ENCODE measurements at places on chromosomes 5 and 9.

GRCh38 chr9:89477384-89477783 is 20.5 kb downstream of the SEMA4D start:
- DNase-seq, result peak; percentile 59

DNA sequence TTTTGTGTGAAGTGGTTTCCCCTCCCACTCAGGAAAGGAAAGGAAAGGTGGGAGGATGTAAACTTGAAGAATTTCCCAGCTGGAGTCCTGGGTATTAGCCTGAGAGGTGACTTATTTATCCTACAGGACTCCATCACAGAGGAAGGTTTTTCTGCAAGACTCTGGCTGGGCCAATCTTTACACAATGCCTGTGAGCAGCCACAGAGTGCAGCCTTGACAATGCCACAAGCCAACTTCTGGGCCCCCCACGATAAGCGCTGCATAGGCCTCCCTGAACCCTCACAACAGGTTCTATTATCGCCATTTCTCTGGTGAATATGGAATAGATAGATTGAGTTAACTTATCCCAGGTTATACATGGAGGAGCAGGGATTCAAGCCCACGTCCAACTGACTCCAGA is 12.4 kb downstream of the TTC39B start:
- no peak for DNase-seq

- DNase-seq, result no peak
Measured at GRCh38 chr9:19969721-19970120, 180.9 kb upstream of the SLC24A2 start.

- DNase-seq, result no peak
Measured at GRCh38 chr5:168327994-168328393, 36.5 kb downstream of the WWC1 start.

DNA sequence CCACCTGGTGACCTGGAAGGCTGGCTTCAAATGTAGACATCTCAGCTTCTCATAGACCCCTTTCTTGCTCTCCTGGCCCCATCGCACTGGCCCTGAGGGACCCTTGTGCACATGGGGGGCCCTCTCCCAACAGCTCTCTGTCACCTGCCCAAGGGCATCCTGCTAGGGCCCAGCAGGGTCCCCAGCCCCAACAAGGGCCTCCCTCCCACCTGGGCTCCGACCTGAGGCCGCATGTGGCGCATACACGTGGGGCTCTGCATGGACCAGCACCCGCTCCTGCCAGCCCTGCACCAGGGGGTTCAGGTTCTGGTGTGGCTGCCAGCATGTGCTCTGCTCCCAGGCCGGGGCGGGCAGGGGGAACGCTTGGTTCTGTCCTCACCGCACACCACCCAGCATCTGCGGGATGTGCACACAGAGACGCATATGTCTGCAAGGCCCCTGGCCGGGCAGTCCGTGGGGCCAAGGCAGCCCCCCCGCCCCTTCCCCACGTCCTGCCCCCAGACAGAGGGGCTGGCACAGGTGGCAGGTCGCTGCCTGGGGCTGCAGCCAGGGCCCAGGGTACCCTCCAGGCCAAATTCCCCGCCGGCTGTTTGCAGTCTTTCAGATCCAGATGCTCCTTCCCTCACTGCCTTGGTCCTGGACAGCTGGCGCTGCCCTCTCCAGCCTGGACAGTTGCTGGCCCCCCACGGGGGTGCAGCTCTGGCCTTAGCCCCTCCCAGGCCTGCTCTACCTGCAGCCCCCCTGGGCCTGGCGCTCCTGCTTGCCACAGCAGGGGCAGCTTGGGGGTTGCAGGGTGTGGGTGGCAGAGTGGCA is 17.9 kb upstream of the NRARP start:
- peak; percentile 15 for DNase-seq

DNA sequence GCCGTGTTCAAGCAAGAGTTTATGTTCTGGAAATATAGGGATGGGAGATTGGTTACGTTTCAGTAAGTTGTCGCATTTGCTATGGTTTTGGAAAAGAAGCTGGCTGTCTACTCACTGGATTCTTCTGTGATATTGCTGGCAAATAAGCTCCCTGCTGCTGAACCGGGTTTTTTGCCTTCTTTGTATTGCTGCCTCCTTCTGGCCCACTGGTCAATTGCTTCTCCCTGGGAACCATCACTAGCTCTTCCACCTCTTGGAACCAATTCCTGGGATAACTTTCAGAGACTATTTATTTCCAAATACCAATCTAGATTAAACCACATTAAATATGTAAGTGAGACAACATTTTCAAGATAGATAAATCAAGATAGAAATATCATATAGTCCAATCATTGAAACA is 43.0 kb downstream of the NUDT12 start:
- DNase-seq, result no peak

DNA sequence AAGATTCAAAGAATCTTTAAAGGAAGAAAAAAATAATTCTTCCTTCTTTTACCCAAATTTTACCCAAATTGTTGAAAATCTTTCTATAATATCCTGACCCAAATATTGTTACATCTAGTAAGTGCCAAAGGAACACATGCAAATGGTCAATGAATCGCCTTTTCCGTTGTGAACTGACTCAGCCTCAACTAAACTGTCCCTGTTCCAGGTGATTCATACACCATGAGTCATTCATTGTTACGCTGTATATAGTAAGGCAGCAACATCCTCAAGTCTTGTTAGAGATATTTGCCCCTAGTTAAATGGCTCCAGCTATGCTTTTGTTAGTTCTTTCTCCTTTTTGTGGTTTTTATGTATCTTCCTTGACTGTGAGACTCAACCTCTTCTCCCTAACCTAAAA is 9.7 kb downstream of the PTGER4 start:
- no peak for DNase-seq

GRCh38 chr5:30572279-30572678 is 621.2 kb upstream of the CDH6 start:
- DNase-seq, result no peak

- no peak for DNase-seq
Measured at GRCh38 chr5:109788596-109788995, 98.9 kb downstream of the MAN2A1 start.

- no peak for DNase-seq
Measured at GRCh38 chr9:100222674-100223073, 123.6 kb downstream of the INVS start.

GRCh38 chr9:137108608-137109249 is 5.8 kb downstream of the DPP7 start:
- DNase-seq, result no peak

- no peak for DNase-seq
Measured at GRCh38 chr5:121982893-121983285, 21.1 kb downstream of the SRFBP1 start.

DNA sequence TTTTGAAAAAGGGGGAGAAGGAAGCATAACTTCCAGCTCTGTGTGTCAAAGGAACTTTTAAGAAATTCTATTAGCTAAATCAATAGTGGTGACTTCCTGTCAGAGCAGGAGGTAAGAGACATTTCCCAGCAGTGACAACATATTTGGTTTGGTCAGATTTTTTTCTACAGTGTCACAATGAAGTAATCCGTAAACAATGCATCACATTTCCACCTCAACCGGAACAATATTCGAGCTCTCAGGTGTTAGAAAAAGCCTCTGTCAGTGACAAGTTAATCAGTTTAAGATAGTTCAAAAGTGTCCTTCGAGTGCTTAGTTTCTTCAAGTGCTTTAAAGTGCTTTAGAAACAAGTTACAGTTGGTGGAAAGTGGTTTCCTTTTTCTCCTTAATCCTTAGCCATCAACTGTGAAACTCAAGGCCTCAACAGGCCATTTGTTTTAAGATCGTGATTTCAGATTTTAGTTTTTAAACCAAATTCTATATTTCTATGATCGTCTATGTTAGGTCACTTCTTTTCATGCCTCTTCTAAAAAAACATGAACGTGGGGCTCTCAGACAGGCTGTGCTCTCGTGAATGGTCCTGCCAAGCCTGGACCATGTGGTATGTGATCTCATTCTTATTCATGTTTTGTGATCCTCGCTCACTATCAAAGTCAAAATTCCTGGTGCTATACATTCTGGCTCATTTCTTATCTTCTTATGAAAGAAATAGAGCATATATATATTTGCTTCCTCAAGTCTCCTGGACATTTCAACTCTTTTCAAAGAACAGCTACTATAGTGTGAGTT is 181.9 kb upstream of the HMHB1 start:
- DNase-seq, result no peak

DNA sequence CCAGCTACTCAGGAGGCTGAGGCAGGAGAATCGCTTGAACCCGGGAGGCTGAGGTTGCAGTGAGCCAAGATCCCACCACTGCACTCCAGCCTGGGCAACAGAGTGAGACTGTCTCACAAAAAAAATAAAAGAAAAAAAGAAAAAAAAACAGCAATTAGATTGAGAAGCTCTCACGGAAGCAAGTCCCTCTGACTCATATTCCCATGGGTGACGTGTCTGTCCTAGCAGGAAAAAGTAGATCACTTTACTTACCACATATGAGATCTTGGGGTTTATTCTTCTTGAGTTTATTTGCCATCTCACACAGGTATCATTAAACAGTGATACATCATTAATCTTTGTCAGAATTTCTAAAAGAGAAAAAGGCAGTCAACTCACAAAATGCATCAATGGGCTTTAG is 62.6 kb downstream of the SUSD1 start:
- DNase-seq, result no peak

GRCh38 chr9:137250329-137251193 is 525 bp upstream of the STPG3 start:
- DNase-seq, result no peak

GRCh38 chr9:37801959-37802711 is 1.5 kb downstream of the DCAF10 start:
- DNase-seq, result no peak

DNA sequence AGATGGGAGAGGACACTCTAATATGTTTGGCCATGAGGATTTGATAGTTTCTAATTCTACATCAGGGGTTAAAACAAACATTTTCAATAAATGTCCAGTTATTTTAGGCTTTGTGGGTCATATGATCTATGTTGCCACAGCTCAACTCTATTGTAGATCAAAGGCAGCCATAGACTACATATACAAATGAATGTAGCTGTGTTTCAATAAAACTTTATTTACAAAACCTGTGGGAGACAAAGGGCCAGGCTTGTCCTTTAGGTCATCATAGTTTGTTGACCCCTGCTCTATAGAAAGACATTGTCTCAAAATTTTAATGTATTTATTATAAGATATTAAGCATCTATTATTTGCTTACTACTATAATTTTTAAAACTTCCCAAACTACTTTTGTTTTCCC is 325.4 kb upstream of the MEF2C start:
- DNase-seq, result no peak

GRCh38 chr9:36956908-36957307 is 77.2 kb downstream of the PAX5 start:
- DNase-seq, result no peak

DNA sequence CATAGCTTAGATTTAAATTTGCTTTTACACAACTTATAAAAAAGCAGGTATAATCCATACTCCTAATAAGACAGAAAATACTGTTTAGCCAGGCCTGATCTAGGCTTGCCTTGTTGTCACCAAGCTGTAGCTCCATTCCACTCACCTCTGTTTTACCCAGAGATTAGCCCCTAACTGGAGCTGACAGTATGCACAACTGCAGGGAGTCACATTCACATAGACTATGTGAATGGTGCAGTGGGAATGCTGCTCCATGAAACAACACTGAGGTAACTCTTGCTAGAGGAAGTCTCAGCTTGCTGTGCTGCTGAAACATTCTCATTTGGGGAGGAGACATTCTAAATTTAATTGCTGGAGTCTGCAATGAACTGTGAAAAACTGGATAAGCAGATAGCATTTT is 209.1 kb downstream of the TMEM232 start:
- DNase-seq, result no peak

DNA sequence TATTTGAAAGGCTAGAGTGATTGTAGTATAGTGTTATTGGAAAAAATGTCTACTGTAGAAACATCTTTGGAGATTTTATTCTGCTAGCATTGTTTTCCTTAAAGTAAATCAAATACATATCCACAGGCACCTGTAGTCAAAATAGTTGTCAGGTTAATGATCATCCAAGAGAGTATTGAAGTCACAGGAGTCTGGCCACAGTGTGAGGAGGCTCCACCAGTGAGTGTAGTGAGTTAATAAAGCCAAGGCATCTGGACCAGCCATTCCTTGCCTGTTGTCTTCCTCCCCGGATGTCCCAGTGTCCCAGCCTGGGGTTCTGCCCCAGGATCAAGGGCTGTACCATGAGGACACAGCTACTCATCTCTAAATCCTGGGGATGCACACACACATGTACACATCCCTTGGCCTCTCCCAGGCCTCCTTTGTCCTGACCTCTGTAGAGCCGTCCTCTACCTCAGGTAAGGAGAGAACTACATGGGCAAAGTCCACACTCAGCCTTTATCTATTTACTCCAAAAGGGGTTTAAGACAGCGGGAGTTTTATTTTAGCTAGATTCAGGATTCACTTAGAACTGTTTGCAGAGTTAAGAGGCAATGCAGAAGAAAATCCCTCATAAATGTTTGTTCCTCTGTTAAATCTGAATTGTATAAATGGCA is 3.7 kb downstream of the PIK3R1 start:
- DNase-seq, result no peak

DNA sequence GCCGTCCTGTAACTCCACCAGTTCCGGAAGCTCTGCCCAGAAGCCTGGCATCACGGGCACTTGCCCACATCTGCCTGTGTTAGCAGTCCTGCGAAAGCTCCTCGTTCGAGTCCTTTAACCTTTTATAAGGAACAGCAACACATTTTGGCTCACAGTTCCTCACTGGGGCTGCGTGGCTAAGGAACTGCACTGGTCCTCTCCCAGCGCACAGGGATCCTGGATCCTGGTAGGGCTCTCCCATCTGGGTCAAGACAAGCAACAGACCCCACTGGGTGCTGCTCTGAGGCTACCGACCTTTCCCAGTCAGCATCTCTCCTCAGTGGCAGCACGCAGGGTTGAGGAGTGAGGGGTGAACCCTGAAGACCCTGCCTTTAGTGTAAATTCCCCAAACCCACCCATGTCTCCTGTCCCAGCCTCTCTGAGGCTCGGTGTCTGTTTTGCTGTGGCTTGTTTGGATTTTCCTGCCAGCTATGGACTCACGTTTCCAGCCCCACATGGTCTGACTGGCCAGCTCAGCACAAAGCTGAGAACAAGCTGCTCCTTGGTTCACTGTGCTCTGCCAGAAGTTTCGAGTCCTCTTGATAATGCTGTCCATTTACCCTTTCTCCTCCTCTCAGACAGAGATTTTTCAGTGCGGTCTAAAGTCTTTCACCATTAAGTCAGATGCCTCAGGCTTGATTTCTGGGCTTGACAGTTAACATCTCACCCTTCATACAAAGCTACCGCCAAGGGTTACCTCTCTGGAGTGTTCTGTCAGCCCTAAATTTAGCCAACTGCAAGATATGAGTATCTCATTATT is 80.0 kb downstream of the AK8 start:
- DNase-seq, result no peak

DNA sequence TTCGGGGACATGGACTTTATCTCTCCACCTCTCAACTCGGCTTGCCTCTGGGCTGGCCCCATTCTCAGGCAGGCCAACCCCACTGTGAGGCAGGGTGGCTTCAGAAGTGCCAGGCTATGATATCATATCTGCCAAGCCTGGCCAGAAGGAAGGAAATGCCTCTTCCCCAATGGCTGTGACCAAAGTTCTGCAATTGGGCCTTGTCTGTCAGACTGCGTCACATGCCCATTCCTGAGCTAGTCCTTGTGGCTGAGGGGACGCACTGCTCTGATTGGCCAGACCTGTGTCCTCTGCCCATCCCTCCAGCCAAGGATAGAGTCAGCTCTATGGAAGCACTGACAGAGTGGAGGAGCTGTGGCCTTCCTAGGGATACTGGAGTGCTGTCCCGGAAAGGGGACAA is 11.9 kb downstream of the SMIM23 start:
- no peak for DNase-seq
